Activated B cell treated with CpG ODN at 0.5 μM for 24 hours (primary cell): ENCODE measurements at places on chromosomes 2 and 18.

DNA sequence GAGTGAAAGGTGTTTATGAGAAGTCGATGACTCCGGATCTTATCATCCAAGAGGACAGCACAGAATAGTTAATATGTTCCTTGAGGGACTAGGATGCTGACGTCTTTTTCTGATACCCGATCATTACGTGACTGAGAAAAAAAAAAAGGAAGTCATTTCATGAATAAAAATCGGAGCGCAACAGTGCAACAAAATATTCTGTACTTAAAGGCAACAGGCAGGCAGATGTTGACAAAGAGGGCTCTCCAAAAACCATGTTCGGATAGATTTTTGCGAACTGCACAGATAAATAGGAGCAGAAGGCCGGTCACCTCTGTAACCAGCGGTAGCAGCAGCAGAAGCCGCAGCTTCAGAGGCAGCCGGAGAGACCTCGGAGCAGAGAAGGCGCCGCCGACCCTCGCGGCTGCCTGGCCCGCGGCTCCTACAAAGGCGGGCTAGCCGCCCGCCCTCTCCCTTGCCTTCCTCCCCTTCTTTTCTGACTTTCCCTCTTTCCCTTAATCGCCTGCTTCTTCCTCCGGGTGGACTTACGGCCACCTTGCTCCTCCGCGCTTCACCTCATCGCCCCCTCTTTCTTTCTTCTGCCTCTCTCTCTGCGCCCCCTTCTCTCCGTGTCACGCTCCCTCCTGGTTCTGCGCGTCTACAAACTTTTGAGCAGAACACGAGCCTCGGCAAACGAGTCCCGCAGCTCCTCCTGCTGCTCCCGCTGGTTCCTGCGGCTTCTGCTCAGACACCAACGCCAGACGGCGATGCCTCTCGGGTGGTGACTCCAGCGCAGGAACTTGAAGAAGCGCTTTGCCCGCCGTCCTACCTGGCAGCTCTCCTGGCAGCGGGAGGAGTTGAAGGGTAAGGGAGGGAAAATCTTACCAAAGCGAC lies at the start of gene ADCYAP1:
TSS of gene ADCYAP1 (plus strand) at position 654 of the 873 bp plus-strand sequence. CDS start 516 bp downstream, outside the sequence.
- no peak for DNase-seq

GRCh38 chr2:86012007-86012712 lies 93.5 kb downstream of the POLR1A start:
- no peak for DNase-seq

DNA sequence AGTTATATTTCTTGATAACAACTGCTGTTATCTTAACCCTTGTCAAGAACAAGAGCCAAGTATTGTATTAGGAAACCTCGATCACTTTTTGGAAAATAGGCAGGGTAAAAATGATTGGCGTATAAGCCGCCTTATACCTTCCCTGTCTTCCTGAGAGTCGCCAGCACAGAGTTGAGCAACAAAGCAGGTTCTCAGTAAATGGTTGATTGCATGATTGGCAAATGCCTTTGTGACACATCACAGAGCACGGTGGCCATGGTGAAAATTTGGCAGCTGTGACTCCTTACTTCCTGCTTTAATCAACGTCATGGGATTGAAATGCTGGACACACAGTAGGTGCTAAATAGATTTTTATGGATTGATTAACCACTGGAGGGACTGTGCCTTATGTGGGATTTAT lies 3.9 kb upstream of the KLHL29 start:
- DNase-seq: no peak

GRCh38 chr2:20456636-20457426 lies 10.0 kb downstream of the RHOB start:
- DNase-seq: no peak
